NCI-H446 treated with DMSO at 0.1 percent for 48 hours (cell line): ENCODE measurements at places on chromosomes 16 and 17.

DNA sequence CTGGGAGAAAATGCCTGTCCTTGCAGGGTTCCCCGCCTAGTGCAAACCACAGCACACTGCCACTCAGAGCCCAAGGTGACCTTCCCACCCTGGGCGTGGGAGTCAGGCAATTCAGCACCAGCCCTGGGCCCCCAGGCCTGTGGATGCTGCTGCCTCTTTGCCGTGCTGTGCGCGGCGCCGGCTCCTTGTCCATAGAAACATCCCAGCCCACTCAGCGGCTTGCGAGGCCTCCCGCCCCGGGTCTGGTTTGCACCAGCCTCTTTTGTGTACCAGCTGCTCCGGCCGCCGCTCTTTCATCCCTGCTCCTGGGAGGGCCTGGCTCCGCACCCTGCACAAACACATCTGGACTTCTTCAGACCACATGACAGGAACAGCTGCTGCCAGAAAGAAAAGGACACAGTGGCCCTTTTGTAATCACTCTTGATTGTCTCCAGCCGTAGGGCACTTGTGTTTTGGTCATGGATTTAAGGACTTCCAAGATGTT is 75.4 kb upstream of the SDK2 start:
- no peak for DNase-seq

DNA sequence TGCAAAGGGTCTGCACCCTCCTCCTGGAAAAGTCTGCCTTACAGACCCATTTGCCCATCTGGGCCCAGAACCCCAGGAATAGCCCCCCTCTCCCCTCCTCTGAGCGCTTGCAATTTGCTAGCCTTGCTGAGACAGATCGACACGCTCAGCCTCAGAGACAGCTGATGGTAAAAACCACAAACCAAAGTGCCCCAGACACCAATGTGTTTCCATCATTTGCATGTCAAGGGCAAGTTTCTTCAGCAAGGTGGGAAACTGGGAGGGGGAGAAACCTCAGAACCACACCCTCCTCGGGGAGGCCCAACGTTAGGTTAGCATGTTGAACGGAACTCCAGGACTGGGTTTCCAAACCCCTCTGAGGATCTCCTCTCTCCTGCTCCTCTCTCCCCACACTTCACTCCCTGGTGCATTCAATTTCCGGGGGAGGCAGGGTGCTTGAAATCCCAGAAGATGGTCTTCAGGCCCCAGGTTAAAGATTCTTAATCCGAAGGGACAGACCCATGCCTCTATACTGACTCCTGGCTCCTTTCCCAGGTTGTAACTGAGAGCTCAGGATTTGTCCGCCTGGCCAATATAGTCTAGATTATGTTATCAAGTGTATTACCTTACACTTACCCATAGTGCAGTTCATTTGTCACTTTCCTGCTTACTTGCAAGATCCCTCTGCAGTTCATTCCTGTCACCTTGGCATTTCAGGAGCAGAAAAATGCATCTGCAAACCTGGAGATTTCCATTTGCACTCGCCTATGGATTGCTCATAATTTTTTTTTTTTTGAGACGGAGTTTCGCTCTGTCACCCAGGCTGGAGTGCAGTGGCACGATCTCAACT is 1.3 kb upstream of the CUEDC1 start:
- DNase-seq: no peak

DNA sequence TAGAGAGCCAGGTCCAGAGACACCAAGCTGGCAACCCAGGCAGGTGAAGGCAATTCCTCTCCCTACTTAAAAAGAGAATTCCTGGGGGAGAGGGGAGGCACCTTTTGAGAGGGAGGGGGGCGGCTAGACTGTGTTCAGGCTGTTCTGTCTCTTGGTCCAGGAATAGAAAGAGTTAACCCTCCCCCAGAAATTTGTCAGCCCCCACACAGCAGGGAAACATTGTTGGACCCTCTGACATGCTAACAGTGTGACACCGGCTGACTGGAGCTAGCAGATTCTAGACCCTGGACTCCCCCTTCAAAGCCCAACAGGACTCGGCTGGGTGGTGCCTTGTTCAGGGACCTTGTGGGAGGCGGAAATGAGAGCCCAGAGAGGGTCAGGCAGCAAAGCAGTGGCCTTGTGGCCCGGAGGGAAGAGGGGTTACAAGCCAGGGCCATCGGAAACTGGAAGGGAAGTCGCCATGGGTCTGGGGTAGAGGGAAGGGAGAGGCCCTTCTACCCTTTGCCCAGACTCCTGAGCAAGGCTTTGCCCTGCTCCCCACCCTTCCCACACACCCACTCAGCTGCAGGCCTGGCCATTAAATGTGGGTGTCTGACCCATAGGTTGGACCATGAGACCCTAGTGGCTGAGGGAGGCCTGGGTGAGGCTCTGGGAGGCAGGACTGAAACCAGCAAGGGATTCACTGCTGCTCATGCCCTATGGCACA is 44.6 kb downstream of the RAI1 start:
- no peak for DNase-seq

DNA sequence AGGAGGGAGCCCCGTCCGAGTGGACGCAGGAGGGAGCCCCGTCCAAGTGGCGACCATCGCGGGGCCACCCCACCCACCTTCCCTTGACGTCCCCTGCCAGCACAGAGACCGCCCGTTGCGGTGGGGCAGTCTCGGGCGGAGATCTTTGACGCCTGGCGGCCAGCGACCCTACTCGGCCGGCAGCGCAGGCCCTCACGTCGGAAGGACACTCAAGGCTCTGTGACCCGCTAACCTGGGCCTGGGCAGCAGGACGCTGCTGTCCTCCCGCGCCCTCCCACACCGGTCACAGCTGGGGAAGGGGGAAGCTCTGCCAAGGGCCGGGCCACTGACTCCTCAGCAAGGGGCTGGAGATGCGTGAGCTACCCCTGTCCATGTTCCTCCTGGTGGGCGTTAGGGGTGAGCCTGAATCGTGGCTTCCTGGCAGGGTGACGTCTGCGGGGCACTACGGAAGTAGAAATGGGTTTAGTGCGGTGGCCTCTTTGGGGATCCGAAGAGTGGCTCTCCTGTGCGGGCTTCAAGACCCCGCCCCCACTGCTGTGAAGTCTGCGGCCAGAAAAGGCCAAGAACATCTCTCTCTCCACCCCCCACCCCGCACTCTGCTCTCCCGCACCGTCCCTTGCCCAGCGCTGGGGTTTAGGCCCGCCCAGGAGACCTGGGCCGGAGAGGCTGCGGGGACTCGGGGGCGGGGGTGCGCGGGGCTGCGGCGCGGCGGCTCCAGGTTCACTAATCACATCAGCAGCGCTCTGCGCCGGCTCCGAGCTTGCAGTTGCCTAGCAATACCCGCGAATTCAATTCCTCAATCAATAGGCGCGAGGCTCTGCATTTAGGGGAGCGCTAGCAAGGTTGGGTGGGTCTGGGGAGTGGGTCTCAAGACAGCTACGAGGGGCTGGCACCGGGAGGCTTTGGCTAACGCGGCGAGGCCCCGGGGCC is 5.8 kb downstream of the CBX8 start:
- no peak for DNase-seq

- DNase-seq: no peak
Observed at GRCh38 chr17:66655861-66656260, 179.1 kb upstream of the CACNG5 start.

DNA sequence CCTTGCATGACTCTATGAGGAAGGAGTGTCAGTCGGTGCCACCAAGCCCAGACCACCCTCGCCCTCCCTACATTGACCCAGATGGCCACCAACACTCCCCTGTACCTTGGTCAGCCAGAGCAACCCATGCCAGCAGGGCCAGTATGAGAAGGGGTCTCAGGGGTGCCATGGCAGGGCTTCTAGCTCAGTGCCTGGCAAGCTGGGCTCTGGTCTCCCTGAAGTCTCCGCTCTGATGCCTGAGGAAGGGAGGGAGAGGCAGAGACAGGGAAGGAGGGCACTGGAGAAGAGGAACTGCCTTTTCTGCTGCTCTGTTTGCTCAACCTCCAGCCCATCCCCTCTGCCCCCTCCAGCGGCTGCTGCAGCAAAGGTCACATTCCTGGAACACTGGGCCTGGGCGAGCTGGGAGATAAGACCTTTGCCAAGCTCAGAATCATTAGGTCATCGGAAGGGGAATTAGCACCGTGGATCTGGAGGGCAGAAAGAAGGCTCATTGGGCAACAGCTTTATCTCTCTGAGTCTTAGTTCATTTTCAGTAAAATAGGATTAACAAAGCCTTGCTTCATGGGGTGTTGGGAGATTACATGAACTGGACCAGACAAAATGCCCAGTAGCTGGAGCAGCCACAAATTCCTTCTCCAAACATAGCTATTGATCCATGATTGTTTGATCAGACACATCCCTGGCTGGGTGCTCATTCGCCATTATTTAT is at the start of gene VTN:
VTN (minus strand) TSS at position 273 of the 709 bp plus-strand sequence; CDS start at position 169, 104 bp downstream.
- DNase-seq: no peak

DNA sequence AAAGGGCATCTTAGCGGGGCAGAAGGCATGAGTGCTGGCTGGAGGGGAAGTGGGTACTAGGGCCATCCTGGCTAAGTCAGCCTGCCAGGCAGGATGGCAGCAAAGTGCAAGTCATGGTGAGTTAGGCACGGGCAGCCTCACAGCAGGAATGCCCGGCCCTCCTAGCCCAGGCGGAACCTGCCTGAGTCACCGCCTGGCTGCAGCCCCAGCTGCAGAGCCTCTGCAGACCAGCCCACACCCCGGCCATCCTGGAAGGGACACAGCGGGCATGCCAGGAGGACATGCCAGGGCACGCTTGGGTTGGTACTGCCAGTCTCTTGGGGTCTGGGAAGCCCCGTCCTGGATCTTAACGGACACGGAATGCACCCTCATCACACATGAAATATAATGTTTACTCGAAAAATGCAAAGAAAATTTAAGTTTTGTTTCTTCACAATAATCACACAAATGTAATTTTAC is 5.0 kb upstream of the ALDH3A1 start:
- peak; percentile 62 for DNase-seq
